RWPE1 (cell line): ENCODE measurements at places on chromosomes 5 and 9.

GRCh38 chr5:111200828-111201227 is 23.4 kb upstream of the CAMK4 start:
- no peak for DNase-seq

DNA sequence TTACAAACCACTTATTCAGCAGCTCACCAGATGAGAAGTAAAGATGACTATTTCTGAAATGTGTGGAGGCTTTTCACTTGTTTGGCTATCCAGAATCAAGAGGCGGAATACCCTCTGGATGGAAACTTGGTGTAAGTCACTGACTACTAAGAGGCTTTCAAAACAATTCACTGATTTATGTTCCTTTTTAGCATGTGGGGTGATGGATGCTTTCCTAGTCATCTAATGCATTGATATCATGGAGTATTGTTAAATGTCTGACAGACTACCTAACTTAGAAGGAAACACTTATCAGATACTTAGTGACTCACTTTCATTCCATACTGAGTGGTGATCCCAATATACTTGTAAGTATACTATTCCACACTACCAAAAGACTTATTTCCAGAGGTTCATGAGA is 141.4 kb downstream of the PLK2 start:
- DNase-seq: no peak

- DNase-seq: no peak
Observed at GRCh38 chr5:150661086-150661485, at the start of gene MYOZ3. TSS of gene MYOZ3 (plus strand) at chr5:150661251. CDS start at chr5:150662942, 1,691 bp downstream.

DNA sequence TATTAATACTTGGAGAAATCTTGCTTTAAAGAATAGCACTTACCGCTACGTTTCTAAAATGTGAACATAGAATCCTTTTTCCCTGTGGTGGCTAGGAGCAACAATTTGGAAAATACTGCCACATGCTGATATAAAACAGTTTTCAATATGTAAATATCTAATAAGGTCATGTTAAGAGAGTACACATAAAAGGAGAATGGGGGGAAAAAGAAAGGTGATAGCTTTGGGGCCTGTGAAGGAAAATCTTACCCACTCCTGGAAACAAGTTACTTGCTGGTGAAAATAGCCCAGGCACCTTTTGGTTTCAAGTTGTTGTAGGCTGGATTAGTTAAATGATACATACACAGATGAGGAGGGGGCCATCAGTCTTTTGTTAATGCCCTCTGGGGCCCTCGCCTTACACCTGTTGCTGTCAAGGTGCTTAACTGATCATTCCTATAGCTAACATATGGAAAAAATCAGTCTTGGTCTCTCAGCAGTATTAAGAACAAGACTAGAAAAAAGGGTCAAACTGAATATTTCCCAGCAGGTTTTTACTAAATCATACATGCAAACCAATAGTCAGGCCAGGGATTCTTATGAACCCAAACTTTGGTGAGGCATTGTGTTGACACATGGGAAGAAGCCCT is 24.1 kb downstream of the FYB1 start:
- no peak for DNase-seq

GRCh38 chr9:131082774-131083512 is 13.4 kb upstream of the AIF1L start:
- peak; percentile 48 for DNase-seq

DNA sequence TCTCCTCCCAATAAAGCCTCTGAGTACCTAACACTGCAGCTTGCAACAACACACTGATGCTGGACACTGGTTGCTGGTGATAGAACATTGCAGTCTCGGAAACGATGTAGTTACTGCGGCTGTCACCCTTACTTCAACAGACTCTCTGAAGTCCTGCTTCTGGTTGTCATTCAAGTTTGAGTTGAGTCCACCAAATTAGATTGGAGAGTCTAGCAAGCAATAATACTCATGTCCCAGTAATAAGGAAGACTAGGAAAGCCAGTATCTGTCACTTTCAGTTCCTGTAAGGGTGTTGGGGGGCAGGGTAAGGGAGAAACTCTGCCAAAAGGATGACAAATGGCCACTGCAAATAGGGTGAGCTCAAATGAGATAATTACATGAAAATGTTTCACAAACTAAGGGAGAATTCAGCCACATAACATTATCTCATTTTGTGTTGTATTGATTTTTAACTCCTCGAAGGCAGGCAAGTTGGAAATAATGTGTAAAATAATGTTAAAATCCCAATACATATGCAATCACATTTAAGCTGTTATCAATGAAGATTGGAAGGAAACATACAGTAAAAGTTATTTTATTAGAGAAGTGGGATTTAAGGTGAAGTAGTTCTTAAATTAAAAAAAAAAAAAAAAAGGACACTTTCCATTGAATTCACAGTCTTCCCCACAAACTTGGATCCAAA is 849 bp upstream of the IFT74 start:
- DNase-seq: no peak

- peak; percentile 71 for DNase-seq
Observed at GRCh38 chr9:33778700-33779351, 16.5 kb upstream of the PRSS3 start.

- DNase-seq: no peak
Observed at GRCh38 chr9:88820055-88820454, 171.2 kb upstream of the S1PR3 start.

DNA sequence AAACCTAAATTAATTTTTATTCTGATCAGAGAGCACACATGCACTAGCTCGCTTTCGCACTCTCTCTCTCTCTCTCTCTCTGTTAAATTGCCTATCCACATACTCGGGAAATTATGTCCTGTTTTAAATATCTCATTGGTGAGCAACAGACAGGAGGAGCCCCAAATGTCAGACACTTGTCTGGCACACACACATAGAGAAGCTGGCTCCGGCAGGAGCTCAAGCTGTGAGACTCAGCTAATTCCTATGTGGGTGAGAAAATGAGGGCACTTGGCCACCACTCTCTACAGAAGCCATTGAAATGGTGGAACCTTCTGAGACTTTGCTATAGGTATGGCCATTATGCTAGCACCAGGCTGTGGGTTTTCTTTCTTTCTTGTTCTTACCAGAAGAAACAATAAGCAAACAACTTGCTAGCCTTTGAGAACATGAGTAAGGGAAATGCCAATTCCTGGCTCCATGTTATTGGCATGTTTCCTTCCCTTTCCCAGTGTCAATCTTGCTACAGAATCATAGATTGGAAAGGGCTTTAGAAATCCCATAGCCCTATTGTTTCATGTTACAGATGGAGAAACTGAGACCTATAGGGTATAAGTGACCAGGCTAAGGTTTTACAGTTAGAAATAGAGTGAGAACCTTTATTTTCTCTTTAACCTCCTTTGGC is 9.0 kb downstream of the RFX3 start:
- no peak for DNase-seq

DNA sequence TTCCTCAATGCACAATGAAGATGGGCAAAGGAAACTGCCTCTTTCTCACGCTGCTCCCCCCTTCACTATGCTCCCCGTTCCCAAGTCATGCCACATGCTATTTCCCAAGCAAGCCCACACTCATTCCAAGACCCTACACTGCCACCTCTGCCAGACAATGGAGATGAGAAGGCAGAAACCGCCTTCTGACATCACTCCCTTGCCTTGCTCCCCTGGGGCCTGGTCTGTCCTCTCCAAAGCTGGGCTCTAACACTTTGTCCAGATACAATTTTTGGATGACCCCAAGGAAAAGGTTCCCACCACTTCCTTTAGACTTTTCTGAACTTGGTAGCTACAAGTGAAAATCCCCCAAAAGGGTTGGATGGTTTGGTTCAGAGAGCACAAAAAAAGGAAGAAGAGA is 7.2 kb upstream of the ADRA1B start:
- no peak for DNase-seq

DNA sequence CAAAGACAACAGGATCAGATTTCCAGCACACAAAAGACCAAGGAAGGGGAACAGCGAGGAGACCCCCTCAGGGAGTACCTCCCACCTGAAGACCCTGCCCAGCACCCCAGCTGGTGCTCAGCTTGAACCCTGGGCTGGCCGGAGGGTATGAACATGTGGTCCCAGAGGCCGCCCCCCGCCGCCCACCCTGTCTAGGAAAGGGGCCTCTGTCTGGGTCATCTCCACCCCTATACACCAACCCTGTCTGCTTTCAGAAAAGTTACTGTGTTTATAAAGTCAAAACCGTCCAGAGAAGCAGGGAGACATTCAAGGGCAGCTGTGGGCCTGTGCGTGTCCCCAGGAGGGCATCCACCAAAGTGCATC is 72.2 kb downstream of the ADAMTS2 start:
- no peak for DNase-seq

- DNase-seq: no peak
Observed at GRCh38 chr9:135608294-135608998, 30.9 kb downstream of the GLT6D1 start.

GRCh38 chr9:103186959-103187358 is 191.8 kb downstream of the CYLC2 start:
- no peak for DNase-seq
